CD8-positive, alpha-beta memory T cell (primary cell): ENCODE measurements at places on chromosomes 2 and 18. TPM values are rescaled to one million over a fixed set of nuclear protein-coding genes. Genes with fewer than 3 reads are reported as not detected.

Gene SLC5A7
- polyA plus RNA-seq, result not detected

Gene IFIH1
- 19.7 TPM for polyA plus RNA-seq

Gene CDK15
- polyA plus RNA-seq, result not detected

Gene ZAP70
- polyA plus RNA-seq, result 184 TPM

Gene IMP4
- 86.8 TPM for polyA plus RNA-seq

Gene UPP2
- polyA plus RNA-seq, result not detected
